ENCODE measurements at places on chromosomes 6 and 20. TPM values are rescaled to one million over a fixed set of nuclear protein-coding genes. Genes with fewer than 3 reads are reported as not detected.

The SRMS gene
- 1.3 TPM for total RNA-seq

The HEY2 gene
- 0.76 TPM for total RNA-seq

The PREX1 gene
- 11.3 TPM for total RNA-seq

The POPDC3 gene
- not detected for total RNA-seq
